ENCODE measurements at places on chromosomes 11 and 22.

- no peak for DNase-seq
These were observed 108.2 kb upstream of the TOP3B start for GRCh38 chr22:22090650-22091399.

DNA sequence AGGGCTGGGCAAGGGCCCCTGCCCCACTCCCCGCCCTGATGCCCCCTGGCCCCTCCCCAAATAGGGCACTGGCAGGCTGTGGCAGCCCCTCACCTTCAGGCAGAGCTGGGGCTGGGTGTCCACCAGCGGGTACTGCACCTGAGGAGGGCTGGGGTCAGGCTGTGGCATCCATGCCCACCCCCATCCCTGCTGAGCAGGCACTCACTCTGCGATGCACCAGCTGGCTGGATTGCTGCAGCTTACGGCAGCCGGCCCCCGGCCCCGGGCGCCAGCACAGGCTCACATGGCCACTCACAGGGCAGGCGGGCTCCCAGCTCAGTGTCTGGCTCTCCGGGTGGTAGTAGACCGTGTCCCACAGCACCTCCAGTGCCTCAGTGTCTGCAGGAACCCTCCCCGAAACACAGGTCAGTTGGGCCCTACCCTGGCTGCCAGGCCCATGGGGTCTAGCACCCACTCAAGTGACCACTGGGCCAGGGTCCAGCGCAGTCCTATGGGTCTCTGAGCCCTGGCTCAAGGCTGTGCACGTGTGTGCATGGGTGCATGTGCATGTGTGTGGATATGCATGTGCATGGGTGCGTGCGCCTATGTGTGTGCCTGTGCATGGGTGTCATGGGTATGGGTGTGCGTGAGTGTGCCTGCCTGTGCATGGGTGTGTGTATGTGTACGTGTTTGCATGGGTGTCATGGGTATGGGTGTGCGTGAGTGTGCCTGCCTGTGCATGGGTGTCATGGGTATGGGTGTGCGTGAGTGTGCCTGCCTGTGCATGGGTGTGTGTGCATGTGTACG lies 14.4 kb downstream of the IL17REL start:
- DNase-seq = no peak

GRCh38 chr11:7593481-7593880 lies 79.7 kb downstream of the PPFIBP2 start:
- DNase-seq = no peak

DNA sequence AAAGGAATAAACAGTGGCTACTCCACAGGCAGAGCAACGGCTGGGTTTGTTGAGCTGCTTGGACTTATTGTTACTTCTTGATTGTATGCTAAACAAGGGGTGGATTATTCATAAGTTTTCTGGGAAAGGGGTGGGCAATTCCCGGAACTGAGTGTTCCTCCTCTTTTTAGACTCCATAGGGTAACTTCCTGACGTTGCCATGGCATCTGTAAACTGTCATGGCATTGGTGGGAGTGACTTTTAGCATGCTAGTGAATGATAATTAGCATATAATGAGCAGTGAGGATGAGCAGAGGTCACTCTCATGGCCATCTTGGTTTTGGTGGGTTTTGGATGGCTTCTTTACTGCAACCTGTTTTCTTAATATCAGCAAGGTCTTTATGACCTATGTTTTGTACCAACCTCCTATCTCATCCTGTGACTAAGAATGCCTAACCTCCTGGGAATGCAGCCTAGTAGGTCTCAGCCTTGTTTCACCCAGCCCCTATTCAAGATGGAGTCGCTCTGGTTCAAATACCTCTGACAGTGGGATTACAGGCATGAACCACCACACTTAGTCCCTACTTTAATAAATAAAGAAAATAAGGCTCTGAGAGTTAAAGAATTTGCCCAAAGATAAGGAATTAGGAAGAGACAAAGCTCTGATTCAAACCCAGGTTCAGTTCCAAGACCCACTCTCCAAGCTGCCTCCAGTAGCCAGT lies 65.6 kb upstream of the CLMP start:
- DNase-seq = no peak

- no peak for DNase-seq
These were observed 4.2 kb downstream of the GAL3ST3 start for GRCh38 chr11:66044757-66045156.

GRCh38 chr11:47164321-47164720 lies 12.4 kb downstream of the ARFGAP2 start:
- no peak for DNase-seq

- DNase-seq = no peak
These were observed 92.7 kb downstream of the YAP1 start for GRCh38 chr11:102202972-102203371.

- no peak for DNase-seq
These were observed 845.4 kb downstream of the KCNA4 start for GRCh38 chr11:29171360-29171950.
